ENCODE measurements at places on chromosomes 6 and 20.

- DNase-seq: no peak
These were observed 51.4 kb downstream of the TMEM242 start for GRCh38 chr6:157271911-157272310.

DNA sequence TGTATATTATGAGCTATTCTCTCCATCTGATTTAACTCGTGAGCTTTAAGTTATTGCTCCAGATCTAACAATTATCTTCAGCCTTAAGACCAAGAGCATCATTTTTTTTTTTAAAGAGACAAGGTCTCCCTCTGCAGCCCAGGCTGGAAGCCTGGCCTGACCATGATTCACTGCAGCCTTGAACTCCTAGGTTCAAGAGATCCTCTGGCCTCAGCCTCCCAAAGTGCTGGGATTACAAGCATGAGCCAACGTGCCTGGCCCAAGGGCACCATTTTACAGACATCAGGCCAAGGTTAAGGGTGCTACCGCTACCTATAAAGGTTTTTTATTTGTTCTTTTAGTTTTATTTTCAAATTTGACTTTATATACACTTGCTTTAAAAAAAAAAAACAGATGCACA, 2.3 kb downstream of the SUPT3H start:
- DNase-seq: no peak

GRCh38 chr6:29496961-29497360, 9.2 kb upstream of the MAS1L start:
- no peak for DNase-seq

- DNase-seq: no peak
These were observed 185.2 kb upstream of the FLRT3 start for GRCh38 chr20:14522595-14522994.

- DNase-seq: no peak
These were observed 37.8 kb upstream of the EYA4 start for GRCh38 chr6:133203344-133203697.

DNA sequence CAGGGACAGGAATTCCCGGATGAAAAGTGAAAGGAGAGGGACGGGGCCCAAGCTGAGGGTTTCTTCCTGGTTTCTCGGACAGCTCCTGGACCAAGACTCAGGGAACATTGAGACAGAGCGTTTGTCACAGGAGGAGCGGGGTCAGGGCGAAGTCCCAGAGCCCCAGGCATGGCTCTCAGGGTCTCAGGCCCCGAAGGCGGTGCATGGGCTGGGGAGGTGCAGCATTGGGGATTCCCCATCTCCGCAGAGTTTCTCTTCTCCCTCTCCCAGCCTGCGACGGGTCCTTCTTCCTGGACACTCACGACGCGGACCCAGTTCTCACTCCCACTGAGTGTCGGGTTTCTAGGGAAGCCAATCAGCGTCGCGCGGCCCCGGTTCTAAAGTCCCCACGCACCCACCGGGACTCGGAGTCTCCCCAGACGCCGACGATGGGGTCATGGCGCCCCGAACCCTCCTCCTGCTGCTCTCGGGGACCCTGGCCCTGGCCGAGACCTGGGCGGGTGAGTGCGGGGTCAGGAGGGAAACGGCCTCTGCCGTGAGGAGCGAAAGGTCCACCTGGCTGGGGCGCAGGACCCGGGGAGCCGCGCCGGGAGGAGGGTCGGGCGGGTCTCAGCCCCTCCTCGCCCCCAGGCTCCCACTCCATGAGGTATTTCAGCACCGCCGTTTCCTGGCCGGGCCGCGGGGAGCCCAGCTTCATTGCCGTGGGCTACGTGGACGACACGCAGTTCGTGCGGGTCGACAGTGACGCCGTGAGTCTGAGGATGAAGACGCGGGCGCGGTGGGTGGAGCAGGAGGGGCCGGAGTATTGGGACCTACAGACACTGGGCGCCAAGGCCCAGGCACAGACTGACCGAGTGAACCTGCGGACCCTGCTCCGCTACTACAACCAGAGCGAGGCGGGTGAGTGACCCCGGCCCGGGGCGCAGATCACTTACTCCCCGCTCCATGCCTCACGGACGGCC, 54.6 kb upstream of the POLR1H start:
- DNase-seq: no peak

DNA sequence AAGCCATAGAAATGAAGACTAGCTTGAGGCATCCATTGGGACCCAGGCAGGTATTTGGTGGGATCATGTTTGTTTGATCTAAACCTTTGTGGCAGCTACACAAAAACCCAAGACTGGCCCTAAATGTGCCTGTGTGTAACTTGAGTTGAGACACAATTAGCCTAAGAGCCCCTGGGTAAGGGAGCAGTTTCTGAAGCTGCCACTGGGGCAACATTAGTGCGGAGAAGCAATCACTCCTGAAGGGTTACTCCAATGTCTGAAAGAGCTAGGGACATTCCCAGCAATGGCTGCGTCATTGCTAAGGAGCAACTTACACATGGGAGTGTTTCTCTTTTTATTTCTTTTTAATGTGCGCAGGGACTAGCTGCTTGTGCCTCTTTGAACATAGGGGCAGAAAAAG, 67.9 kb upstream of the EEF1E1 start:
- no peak for DNase-seq

All from stimulated activated CD4-positive, alpha-beta T cell treated with anti-CD3 and anti-CD28 coated beads, Interleukin-1b, Interleukin-23, amount 100 ng/mL, for 1 hour (primary cell).